Transverse colon (tissue), 4 donors: ENCODE measurements at places on chromosomes 7 and 10. TPM values are rescaled to one million over a fixed set of nuclear protein-coding genes. Genes with fewer than 3 reads are reported as not detected.

GRCh38 chr10:110746969-110747608, 103.0 kb downstream of the RBM20 start:
- H3K4me3 ChIP-seq = no peak overlapping the region
- DNase-seq = no peak
- H3K27me3 ChIP-seq = no peaks in the 10 kb centered on the region

GRCh38 chr10:76333796-76334195, 902.4 kb downstream of the LRMDA start:
- no peak for DNase-seq
- no peaks in the 10 kb centered on the region for H3K27me3 ChIP-seq
- no peaks in the 10 kb centered on the region for H3K36me3 ChIP-seq
- H3K4me3 ChIP-seq = no peak overlapping the region

GRCh38 chr10:103667356-103667755, 173.9 kb downstream of the NEURL1 start:
- peak; percentile 26 for DNase-seq
- no peak overlapping the region for H3K4me3 ChIP-seq
- H3K4me1 ChIP-seq = peaks cover 8% of the 10 kb centered on the region
- no peaks in the 10 kb centered on the region for H3K27me3 ChIP-seq
- peak overlapping the region; percentile 69 for H3K27ac ChIP-seq

DNA sequence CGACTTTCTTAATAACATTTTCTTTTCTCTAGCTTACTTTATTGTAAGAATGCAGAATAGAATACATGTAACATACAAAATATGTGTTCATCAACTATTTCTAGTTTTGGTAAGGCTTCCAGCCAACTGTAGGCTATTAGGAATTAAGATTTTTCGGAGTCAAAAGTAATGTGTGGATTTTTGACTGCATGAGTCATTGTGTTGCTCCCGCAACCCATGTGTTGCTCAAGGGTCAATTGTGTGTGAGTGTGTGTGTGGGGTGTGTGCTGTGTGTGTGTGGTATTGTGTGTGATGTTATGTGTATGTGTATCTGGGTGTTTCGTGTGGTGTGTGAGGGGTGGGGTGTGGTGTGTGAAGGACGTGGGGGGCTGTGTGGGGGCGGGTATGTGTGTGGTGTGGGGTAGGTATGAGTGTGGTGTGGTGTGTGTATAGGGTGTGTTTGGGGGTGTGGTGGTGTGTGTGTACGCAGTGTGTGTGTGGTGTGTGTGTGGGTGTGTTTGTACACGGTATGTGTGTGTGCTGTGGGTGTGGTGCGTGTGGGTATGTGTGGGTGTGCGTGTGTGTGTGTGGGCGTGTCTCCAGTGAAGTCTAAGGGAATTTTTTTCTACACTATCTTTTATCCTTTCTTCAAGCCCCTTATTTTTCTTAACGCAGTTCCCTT, 60.5 kb downstream of the RSU1 start:
- no peak overlapping the region for H3K4me3 ChIP-seq
- H3K27me3 ChIP-seq = no peaks in the 10 kb centered on the region
- DNase-seq = no peak
- no peaks in the 10 kb centered on the region for H3K36me3 ChIP-seq
- no peak overlapping the region for H3K27ac ChIP-seq
- H3K4me1 ChIP-seq = no peaks in the 10 kb centered on the region

DNA sequence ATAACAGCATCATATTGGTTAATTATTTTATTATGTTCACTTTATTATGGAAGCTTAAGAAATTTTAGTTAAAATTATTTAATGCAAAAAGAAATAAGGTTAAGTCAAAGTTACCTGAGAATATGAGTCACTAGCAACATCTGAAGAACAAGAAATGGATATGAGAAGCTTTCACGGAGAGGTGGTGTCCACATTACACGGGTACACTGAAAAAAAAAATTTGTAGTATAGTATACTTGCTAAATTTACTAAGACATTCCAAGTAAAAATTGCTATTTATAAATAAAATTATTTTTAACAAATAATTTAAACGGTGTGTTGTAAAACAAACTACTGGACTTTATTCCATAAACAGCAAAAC, 63.9 kb downstream of the DPY19L1 start:
- H3K4me1 ChIP-seq = no peaks in the 10 kb centered on the region
- H3K27ac ChIP-seq = no peak overlapping the region
- no peaks in the 10 kb centered on the region for H3K27me3 ChIP-seq

- H3K36me3 ChIP-seq = no peaks in the 10 kb centered on the region
- H3K4me1 ChIP-seq = peaks cover 14% of the 10 kb centered on the region
- H3K4me3 ChIP-seq = no peak overlapping the region
- no peaks in the 10 kb centered on the region for H3K27me3 ChIP-seq
- DNase-seq = no peak
These were observed 5.4 kb downstream of the RAB11FIP2 start for GRCh38 chr10:118041316-118041715.

DNA sequence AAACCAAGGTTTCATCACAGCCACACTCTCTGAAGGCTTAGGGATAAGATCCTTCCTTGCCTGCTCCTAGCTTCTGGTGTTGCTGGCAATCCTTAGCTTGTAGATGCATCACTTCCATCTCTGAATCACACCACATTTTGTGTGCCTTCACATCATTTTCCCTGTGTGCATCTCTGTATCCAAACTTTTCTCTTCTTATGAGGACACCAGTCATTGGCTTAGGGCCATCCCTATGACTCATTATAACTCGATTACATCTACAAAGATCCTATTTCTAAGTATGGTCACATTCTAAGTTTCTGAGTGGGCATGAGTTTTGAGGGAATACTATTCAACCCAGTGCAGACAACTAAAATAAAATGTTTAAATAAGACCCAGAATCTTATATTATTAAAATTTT, 121.7 kb downstream of the C7orf25 start:
- DNase-seq = no peak
- H3K36me3 ChIP-seq = no peaks in the 10 kb centered on the region
- H3K4me1 ChIP-seq = no peaks in the 10 kb centered on the region
- H3K27ac ChIP-seq = no peak overlapping the region

GRCh38 chr10:29811751-29812427, 177.1 kb upstream of the SVIL start:
- peak overlapping the region; percentile 79 for H3K27ac ChIP-seq
- H3K4me3 ChIP-seq = no peak overlapping the region
- no peaks in the 10 kb centered on the region for H3K27me3 ChIP-seq
- H3K4me1 ChIP-seq = peaks cover 24% of the 10 kb centered on the region

DNA sequence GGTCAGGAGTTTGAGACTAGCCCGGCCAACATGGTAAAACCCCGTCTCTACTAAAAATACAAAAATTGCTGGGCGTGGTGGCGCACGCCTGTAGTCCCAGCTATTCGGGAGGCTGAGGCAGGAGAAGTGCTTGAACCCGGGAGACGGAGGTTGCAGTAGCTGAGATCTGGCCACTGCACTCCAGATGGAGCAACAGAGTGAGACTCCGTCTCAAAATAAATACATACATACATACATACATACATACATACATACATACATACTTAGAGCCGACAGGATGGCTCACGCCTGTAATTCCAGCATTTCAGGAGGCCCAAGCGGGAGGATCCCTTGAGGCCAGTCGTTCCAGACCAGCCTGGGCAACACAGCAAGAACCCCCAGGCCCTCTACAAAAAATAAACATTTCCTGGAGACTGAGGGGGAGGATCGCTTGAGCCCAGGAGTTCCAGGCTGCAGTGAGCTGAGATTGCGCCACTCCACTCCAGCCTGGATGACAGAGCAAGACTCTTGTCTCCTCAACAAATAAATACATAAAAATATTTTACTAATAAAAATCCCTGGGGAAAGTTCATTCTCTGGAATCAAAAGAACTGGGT, 90.9 kb upstream of the TNRC18 start:
- no peak for DNase-seq
- H3K27me3 ChIP-seq = no peaks in the 10 kb centered on the region
- H3K4me1 ChIP-seq = peaks cover 8% of the 10 kb centered on the region
- H3K4me3 ChIP-seq = peak overlapping the region; percentile 65
- no peaks in the 10 kb centered on the region for H3K36me3 ChIP-seq

- H3K4me3 ChIP-seq = no peak overlapping the region
- no peaks in the 10 kb centered on the region for H3K36me3 ChIP-seq
- H3K4me1 ChIP-seq = no peaks in the 10 kb centered on the region
- no peak for DNase-seq
These were observed 86.4 kb downstream of the AUTS2 start for GRCh38 chr7:69684369-69685292.

- DNase-seq = peak; percentile 39
- no peaks in the 10 kb centered on the region for H3K36me3 ChIP-seq
- H3K27me3 ChIP-seq = no peaks in the 10 kb centered on the region
- no peak overlapping the region for H3K27ac ChIP-seq
These were observed 173.9 kb upstream of the GRM3 start for GRCh38 chr7:86469680-86470295.

GRCh38 chr10:110730345-110731050, 86.4 kb downstream of the RBM20 start:
- H3K36me3 ChIP-seq = no peaks in the 10 kb centered on the region
- no peak overlapping the region for H3K4me3 ChIP-seq
- no peaks in the 10 kb centered on the region for H3K4me1 ChIP-seq
- no peaks in the 10 kb centered on the region for H3K27me3 ChIP-seq

- no peak for DNase-seq
- H3K4me1 ChIP-seq = no peaks in the 10 kb centered on the region
- no peaks in the 10 kb centered on the region for H3K27me3 ChIP-seq
- no peaks in the 10 kb centered on the region for H3K36me3 ChIP-seq
- H3K4me3 ChIP-seq = no peak overlapping the region
These were observed 122.6 kb downstream of the SH2D4B start for GRCh38 chr10:80660266-80660665.

DNA sequence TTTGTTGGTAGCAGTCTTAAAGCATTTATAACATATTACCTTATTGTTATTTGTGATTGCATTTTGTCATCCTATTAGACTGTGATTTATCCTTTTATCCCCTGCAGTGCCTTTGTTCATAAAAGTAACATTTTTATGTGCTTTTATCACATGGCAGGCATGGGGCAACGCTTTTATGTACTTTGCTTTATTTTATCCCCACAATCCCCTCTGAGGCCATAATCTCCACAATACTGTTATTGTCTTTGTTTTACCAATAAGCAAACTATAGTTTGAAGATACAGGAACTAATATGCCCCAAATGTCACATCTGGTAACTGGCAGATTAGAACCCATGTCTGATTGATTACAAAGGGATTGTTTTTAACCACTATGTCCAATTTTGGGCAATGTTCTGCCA, 613.5 kb downstream of the REEP3 start:
- no peaks in the 10 kb centered on the region for H3K27me3 ChIP-seq
- no peaks in the 10 kb centered on the region for H3K36me3 ChIP-seq
- DNase-seq = no peak

DNA sequence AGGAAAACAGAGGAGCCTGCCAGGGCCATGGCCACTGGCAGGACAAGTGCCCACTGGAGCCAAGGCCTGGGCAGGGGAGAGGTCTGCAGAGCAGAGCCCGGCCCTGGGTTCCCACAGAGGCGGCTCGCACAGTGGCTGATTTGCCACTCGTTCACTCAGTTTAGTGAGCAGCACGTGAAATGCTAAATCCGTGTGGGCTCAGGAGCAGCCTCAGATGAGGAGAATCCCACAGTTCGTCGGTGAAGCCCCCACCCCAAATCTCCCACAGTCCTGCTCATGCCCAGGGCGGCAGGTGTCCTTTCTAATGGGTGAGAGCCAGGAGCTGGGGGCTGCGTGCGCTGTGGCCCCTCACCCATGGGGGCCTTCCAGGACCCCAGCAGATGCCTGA, 107.7 kb upstream of the FAM20C start:
- H3K36me3 ChIP-seq = no peaks in the 10 kb centered on the region
- no peak overlapping the region for H3K27ac ChIP-seq
- no peaks in the 10 kb centered on the region for H3K27me3 ChIP-seq
- no peak overlapping the region for H3K4me3 ChIP-seq

DNA sequence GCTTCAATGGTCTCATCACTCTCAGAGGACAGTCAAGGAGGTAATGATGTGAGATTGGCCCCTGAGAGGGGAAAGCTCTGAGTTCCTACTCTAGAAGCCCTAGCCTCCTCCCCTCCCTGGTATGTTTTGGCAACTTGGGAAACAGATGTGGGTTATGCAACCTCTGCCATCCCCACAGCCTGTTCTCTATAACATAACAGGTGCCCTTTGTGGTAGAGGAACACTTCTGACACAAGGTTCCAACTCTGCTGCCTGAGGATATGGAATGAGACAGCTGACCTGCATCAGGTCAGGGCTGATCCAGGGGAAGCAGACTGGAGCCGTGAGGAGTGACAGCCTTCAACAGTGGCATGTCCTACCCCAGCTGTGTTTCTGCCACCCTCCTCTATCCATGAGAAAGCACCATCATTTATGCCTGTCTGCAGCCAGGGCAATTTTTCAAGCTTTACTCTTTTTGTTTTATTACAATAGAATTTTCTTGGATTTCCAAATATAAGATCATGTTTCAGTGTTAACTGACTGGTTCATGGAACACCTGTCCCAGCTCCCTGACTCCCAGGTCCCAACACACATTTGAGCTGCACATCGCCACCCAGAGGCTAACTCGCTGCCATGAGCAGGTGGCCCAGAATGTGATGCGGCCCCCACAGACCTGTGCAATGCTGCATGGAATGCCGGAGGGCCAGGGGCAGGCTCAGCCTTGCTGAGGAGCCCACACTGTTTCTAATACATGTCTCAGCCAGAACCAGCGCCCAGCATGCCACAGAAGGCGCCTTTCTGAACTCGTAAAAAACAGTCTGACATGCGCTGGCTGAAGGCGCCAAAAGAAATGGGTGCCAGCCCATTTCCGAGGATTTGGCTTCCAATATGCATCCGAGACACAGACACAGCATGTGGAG, 124.8 kb upstream of the CHST15 start:
- no peaks in the 10 kb centered on the region for H3K36me3 ChIP-seq
- H3K27me3 ChIP-seq = no peaks in the 10 kb centered on the region
- no peak overlapping the region for H3K4me3 ChIP-seq
- H3K4me1 ChIP-seq = no peaks in the 10 kb centered on the region
- no peak overlapping the region for H3K27ac ChIP-seq
- no peak for DNase-seq

DNA sequence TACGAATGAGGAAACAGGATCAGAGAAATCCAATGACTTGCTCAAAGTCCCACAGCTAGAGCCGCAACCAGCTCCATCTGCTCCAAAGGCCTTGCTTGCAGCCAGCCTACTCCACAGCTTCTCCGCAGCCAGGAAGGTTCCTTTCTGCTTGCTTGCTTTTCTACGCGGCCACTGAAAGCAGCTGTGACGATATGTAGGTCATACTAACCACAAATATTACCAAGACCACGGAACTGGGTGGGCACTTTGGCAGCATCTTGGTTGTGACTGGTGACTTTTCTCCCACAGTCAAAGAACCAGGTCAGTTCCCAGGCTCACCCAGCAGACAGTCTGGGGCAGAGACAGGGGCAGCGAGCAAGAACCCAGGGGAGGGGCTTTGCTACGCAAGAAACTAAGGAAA, 86.4 kb downstream of the FAM53B start:
- no peak for DNase-seq
- no peak overlapping the region for H3K4me3 ChIP-seq
- H3K27me3 ChIP-seq = no peaks in the 10 kb centered on the region

ASZ1 gene
- total RNA-seq = not detected

CRHR2 gene
- total RNA-seq = not detected

PNLIPRP3 gene
- total RNA-seq = not detected

KCNH2 gene
- 39.0 TPM for total RNA-seq

SUFU gene
- 7.1 TPM for total RNA-seq

HHEX gene
- 7.5 TPM for total RNA-seq

LZTS2 gene
- total RNA-seq = 68.1 TPM

APBB1IP gene
- total RNA-seq = not detected

ASL gene
- total RNA-seq = 77.2 TPM

GLI3 gene
- total RNA-seq = 6.0 TPM

KAZALD1 gene
- 13.1 TPM for total RNA-seq

CFAP46 gene
- not detected for total RNA-seq
